ENCODE measurements at places on chromosomes 16 and 17.
A peak's percentile ranks its signal among the peaks of the same experiment; 100 is the strongest.

DNA sequence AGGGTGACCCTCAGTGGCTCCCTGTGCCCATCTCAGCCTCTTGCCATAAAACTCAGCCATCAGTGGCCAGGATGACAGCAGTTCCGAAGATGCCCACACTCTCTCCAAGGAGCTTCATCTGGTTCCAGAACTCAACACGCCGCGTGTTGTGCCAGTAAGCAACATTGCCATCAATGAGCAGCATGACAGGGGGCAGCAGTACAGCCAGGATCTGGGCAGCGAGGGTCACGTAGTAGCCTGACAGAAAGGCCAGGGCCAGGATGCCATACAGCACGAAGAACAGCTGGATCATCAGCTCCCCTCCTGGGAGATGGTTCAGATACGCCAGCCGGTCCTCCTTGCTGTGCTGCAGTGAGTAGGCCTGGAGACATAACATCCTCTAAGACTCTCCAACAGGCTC is 2.9 kb downstream of the TMEM101 start:
- DNase-seq = no peak

- DNase-seq = peak; percentile 74
Observed at GRCh38 chr17:80790021-80790765, 201.4 kb upstream of the CHMP6 start.

DNA sequence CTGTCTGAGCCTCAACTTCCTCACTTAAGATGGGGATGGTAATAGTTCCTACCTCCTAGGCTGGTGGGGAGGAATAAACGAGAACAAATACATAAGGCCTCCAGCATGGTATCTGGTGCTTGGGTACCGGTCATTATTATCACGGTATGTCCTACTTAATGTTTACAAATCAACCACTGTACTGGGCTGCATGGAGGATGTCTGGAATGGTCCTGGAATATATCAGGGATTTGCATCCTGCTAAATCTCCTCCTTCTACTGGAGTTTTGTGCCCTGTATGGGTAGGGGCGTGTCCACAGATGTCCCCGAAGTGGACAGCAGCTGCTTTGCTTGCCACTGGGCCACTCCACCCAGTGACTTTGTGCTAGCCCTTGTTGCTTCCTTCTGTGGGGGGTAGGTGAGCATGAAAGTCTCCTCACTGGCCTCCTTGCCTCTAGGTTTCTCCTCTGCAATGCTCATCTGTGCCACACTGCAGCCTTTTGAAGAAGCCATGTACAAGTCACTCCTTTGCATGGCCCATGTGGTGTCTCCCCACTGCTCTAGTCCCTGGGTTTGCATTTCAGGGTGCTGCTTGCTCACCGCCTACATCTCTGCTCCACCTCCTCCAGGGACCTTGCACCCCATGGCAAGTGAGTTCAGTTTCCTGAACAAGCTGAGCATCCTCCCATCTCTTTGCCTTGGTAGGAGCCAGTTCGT is 2.2 kb upstream of the CMIP start:
- no peak for DNase-seq

DNA sequence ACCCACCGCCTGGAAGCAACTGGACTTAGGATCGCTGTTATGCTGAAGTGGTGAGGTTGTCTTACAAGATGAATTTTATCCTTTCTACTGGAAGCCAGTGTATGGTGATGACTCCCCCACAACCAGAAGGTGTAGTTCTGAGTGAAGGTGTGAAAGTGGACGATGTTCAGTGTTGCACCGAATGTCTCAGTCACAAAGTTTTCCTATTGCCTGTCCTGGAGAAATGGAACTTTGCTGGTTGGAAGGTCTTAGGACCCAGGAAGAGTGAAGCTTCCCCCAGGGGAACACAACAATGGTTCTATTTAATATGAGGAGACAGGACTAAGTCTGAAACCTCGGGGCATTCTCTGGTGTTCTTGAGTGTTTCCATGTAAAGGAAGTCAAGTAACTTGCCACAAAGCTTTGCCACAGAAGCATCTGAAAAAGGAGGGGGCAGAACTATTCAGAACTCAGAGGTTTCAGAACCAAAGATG is 44.2 kb downstream of the USP22 start:
- no peak for DNase-seq

- no peak for DNase-seq
Observed at GRCh38 chr16:67468731-67469130, 12.2 kb downstream of the ATP6V0D1 start.

- DNase-seq = no peak
Observed at GRCh38 chr16:86428729-86429517, 81.4 kb upstream of the FOXF1 start.

- DNase-seq = peak; percentile 40
Observed at GRCh38 chr17:43212641-43213490, 1.2 kb downstream of the TMEM106A start.

DNA sequence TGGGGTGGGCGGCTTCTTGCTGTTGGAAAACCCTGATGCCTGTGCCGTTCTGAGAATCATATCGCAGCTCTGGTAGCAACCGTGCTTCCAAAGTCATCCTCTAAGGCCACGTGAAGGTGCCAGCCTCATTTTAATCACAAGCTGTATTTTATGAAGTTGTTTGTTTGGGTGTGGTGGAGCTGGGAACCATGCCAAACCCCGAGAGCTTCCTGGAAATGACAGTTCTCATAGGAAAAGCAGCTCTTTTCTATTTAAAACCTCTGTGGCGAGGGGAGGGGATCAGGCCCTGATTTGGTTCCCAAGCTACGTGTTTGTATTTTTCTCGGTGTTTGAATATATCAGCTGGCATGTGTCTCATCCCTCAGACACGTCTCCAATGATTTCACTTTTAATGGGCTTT is 21.7 kb downstream of the KNOP1 start:
- DNase-seq = no peak

- DNase-seq = peak; percentile 44
Observed at GRCh38 chr17:8909586-8910270, 42.3 kb upstream of the PIK3R6 start.

DNA sequence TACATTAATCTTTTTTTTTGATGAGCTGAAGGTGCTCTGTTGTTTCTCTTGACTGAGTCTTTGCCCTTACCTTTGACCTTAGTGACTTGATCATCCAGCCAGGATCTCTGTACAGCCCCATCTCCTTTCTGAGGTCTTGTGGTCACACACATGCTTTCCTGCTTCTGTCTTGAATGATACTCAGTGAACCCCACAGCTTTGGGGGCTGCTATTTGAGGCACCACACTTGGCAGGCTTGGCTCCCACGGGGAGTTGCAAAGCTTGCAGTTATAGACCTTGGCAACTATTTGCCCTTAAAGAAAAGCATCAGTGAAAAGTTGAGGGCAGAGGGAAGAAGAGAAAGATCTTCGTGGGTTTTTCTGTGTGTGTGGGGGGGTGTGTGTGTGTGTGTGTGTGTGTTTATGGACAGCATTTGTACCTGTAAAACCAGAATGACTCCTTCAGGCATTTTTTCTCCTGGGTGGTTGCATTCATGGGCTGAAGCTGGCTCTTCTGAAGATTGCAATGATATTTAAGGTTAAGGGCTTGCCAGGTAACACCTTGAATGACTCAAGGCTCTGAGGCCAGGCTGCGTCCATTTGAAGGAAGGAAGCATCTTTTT is 101.6 kb downstream of the MSI2 start:
- no peak for DNase-seq

DNA sequence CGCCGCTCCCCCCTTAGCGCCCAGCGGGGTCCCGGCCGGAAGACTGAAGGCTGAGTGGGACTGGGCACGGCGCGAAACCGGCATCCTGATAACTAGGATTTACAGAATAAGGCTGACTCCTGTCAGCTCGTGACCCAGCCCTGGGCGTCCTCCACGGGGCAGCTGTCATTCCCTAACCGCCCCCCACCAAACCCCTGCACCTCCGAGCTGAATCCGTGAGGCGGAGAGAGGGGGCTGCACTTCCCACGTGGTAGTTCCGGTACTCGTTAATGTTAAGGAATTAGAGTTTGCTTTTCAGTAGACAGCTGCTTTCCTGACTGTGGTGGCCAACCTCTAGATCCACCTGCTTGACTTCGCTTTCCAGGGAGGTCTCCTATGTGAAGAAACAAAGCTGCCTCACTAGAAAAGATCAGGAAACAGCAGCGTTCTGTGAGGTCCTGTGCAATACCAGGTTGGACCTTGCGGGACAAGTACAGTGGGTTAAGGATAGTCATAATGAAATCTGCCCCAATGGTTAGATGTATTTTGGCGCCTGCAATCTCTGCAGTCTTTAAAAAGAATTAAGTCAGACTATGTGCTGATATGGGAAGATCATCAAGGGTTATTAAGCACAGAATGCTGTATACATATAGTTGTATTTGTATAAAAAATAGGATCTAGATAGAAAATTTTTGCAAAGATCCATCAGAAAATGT is 1.1 kb upstream of the WBP2 start:
- DNase-seq = no peak

DNA sequence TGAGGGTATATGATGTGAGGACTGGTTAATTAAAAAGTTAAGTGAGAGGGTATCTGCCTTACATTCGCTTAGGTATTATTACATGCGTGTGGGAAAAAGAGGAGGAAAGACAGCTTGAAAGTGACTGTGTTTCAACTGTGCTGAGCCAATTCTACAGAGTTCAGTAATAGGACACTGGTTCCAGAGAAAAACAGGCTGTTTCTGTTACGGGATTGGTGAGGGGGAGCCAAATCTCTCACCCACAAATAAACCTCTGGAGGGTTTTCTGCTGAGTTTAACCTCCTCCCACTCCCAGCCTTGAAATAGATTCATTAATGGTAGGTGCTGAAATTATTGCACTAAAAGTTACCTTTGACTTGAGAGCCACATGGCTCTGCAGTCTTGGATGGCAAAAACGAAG is 3.9 kb upstream of the KRT26 start:
- DNase-seq = no peak

DNA sequence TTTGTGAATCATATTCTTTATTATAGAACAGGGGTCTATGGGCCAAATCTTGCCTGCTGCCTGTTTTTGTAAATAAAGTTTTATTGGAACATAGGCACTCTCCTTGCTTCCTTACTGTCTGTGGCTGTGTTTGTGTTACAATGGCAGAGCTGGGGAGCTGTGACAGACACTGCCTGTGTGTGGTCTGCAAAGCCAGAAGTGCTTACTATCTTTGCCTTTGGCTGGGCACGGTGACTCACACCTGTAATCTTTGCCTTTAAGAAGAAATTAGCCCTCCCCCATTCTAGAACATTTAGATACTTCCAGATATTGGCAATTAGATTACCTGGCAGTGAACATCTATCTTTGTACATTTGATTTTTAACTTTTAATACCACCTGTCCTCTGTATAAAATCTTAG is 308.3 kb downstream of the FOXL1 start:
- no peak for DNase-seq

GRCh38 chr17:39231091-39231561 is 5.4 kb upstream of the STAC2 start:
- no peak for DNase-seq

- no peak for DNase-seq
Observed at GRCh38 chr16:51565184-51565583, 414.1 kb upstream of the SALL1 start.

DNA sequence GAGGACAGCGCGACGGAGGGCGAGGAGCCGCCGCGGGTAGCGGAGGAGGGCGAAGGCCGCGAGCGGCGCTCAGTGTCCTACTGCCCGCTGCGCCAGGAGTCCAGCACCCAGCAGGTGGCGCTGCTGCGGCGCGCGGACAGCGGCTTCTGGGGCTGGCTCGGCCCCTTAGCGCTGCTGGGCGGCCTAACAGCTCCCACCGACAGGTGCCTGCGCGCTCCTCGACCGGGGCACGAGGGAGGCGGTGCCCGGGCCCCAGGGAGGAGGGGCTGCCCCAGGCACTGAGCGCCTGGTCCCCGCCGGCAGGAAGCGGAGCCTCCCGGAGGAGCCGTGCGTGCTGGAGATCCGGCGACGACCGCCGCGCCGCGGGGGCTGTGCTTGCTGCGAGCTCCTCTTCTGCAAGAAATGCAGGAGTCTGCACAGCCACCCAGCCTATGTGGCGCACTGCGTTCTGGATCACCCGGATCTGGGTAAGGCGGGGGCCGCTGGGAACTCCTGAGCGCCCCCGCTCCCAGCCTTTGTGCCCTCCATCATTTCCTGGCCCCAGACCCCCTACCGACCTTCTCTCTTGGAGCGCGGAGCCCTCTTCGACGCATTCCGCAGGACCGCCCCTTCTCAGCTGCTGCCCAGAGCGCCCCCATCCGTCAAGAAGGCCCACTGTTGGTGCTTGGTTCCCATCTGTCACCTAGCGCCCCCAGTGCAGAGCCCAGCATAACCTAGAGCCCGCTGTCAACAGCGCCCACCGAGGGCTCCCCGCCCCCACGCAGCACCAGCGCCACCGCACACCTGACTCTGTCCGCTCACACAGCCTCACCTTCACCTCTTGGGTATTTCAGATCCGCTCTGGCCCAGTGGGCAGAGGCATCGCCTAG is 3.7 kb downstream of the C17orf50 start:
- peak; percentile 97 for DNase-seq

GRCh38 chr17:48542114-48542656 is 2.7 kb downstream of the HOXB2 start:
- DNase-seq = no peak

DNA sequence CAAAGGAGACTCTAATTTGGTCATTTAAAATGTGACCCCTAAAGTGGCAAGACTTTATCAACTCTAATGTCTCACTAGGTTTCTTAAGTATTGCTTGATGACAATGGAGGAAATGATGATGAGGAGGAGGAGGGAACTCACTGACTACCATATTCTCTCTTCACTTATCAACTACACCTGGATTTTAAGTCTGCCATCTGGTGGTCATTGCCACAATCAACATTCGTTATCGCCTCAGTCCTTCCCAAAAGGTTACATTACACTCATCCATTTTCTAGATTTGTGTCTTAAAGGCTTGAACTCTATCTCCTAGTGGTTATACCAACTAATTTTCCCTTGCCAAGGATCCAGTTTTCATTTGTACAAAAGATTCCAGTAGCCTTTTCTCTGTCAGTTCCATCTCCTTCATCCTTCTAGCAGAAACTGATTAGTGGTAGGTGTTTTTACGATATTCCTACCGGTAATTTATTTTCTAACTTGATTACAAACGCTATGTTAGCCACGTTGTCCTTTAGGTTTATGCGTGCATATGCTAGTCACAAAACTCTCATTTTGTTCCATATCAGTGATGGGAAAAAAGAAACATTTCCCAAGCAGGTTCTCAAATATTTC is 114.6 kb upstream of the NOG start:
- DNase-seq = peak; percentile 15

DNA sequence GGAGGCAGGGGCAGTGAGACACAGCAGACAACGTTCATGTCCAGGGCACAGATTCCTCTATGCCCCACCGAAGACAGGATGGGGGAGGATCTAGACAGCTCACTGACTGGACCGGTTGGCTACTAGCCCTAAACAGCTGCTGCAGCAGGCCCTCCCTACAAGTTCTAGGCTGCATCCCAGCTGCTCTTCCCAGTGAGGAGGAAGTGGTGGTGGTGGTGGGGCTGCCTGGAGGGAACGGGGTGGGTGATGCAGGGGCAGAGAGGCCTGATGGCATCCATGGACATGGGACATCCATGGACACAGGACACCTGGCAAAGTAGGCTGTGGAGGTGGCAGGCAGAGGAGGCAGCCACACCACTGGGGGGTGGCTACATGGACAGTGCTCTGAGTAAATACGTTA is 18.3 kb downstream of the SPHK1 start:
- DNase-seq = no peak

DNA sequence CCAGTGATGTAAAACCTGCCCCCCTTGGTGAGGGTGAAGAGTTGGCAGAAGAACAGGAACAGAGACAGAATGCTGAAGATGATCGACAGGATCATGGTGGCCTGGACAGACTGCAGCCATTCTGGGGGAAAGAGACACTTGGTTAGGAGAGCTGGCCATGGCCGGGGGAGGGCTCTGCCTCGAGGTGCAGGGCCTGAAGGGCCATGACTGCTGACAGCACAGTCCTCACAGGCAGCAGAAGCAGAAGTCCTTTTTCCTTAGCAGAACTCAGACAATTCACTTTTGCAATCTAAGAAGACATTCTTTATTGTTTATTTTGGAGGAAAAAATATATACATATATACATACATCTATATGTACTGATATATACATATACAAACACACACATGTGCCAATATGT is 25.6 kb downstream of the PMP22 start:
- DNase-seq = no peak
